RWPE1 (cell line): ENCODE measurements at places on chromosomes 16 and 17.
A peak's percentile ranks its signal among the peaks of the same experiment; 100 is the strongest.

DNA sequence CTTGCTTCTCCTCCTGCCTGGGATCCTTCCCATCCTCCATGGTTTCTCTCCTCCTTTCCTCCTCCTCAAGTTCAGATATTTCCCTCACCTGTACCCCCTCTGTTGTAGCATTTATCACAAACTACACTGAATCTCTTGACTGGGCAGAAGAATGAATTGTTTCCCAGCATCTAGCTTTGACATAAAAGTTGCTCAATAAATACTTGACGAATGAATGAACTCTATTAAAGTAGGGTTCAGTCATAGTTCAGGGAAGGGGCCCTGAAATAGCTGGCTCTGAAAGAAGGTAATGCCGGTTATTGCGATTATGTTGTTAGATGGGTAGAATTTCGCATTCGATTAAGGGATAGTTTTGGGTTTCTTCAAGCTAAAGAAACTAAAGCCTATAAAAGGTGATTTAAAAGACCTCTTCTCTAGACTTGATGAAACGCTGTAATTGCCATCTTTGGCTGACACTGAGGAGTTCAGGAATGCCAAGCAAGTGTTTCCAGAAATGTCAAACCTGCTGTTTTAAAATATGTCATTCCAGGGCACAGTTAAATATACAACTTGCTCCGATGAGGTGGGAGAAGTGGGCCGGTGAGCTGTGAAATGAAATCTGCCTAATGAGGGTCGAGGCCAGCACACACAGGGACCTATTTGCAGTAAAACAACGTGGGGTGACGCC, 1.0 kb upstream of the CPD start:
- no peak for DNase-seq

DNA sequence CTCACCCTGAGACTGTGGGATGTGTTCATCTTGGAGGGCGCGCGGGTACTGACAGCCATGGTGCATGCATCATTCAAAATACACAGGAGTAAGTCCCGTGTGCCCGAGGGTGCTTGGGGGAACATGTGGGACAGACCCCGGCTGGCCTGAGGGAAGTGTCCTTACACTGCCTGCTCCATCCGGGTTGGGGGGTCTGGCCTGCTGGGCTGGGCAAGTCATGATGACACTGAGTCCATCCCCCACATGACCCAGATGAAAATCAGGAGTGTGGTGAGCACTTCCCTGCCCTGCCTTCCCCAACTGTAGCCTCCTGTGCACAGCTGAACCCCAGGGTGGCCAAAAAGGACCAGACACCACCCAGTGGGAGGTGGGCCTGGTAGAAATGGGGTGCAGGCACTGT, 10.8 kb downstream of the TBC1D26 start:
- DNase-seq, result no peak

DNA sequence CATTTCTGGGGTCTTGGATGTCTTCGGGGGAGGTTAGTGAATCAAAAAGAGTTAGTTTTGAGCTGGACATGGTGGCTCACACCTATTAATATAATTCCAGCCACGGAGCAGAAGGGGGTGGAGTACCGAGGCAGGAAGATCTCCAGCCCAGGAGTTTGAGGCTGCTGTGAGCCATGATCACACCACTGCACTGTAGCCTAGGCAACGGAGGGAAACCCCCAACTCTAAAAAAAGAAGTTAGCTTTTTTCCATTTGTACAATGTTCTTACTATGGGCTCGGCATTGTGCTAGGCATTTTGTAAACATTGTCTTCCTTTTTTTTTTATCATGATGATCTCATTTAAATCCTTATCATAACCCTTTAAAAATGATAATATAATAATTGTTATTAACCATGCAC, 8.3 kb upstream of the SNF8 start:
- no peak for DNase-seq

GRCh38 chr16:72481419-72481818, 309.5 kb upstream of the PMFBP1 start:
- no peak for DNase-seq

- DNase-seq, result peak; percentile 36
Observed at GRCh38 chr16:57988929-57989328, 11.5 kb downstream of the ZNF319 start.

DNA sequence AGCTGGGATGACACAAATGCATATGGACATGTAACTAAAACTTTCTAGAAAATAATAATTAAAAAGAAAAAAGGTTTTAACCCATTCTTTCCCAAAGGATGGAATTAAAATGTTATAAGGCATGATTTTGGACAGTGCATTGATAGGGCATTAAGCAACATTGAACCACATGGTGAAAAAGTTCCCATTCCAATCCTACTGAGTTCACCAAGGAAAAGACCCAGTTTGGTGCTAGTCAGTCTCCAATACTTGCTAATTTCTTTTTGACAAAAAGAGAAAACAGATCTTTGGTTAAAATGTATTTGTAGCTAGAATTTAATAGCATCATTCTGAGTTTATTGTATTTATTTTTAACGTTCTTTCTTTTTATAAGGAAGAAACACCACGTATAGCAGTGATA, 28.1 kb downstream of the EMP2 start:
- DNase-seq, result no peak

DNA sequence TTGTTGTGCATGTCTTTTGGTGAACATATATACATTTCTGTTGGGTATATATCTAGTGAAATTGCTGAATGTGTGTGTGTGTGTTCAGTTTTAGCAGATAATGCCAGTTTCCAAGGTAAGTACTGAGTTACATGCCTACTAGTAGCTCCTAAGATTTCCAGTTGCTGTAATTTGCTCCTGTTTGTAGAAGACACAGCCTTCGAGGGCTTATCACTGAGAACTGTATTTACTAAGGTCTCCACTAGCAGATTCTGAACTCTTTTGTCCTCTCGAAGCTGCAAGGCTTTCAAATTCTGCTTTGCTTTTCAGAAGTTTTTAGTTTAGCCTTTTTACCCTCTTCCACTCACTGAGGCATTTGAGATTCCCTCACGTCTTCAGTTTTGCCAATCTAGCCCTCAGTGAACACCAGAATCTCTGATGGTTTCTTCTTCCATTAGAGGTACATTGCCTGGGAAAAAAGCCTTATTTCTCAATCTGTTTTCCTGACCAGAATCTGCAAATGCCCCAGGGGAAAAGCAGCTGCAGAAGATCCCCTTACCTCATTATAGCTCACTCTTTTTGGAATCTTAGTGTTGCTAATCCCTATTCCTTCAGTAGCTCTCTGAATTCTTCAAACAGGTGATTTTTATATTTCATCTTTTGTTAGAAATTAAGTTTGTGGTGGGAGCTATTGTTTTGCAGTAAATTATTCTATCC, 52.9 kb downstream of the NF1 start:
- DNase-seq, result no peak

DNA sequence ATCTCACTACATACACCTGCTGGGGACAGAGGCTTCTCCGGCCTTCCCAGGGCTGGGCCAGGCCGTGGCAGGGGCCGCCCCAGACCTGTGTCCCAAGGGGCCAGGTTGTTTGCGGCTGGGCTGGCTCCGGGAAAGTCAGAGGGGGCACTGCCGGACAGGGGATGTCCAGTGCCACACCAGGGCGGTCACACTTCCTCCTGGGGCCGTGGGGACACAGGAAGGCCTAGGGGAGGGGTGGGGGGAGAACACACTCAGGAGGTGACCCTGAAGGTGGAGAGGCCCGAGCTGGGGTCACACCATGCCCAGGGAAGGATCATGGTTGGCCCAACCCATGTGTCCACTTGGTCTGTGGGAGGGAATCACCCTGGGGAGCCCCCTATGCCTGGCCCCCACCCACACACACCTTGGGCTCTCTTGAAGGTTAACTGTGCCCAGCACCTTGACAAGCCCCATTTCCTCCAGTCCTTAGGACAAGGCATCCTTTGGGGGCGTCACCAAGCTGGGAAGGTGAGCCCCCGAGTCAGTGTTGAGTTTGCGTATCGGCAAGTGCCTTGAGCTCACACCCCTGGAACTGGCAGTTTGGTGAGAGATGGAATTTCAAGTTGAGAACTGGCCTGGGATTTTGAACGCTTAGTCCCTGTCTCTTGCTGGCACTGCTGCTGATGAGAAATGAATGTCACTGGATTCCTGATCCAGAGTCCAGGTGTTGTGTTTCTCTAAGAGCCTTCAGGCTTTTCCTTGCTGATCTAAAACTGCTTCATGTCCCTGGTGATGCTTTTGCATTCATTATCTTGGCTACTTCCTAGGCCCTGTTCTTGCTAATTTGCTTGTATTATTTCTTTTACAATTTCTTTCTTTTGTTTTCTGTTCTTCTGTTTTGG, 7.7 kb upstream of the ACTG1 start:
- no peak for DNase-seq

GRCh38 chr16:11649276-11649675, 19.0 kb upstream of the SNN start:
- no peak for DNase-seq
